Stimulated activated CD8-positive, alpha-beta memory T cell treated with anti-CD3 and anti-CD28 coated beads, Interleukin-15, amount 100 ng/mL, for 48 hours (primary cell): ENCODE measurements at places on chromosomes 3 and 15.

- no peak for DNase-seq
Measured at GRCh38 chr15:90449206-90449735, 61.2 kb downstream of the IQGAP1 start.

GRCh38 chr3:154148541-154148940, 27.4 kb downstream of the ARHGEF26 start:
- no peak for DNase-seq

GRCh38 chr15:98776607-98777281, 128.4 kb downstream of the IGF1R start:
- no peak for DNase-seq

- no peak for DNase-seq
Measured at GRCh38 chr3:119304201-119304713, 10.1 kb downstream of the ARHGAP31 start.

GRCh38 chr15:65618560-65619109, 3.1 kb upstream of the SLC24A1 start:
- DNase-seq = no peak

GRCh38 chr15:70292076-70292760, 194.5 kb upstream of the TLE3 start:
- no peak for DNase-seq

- no peak for DNase-seq
Measured at GRCh38 chr15:58472221-58472620, 40.4 kb downstream of the LIPC start.

- no peak for DNase-seq
Measured at GRCh38 chr3:127692501-127693335, 20.0 kb downstream of the ABTB1 start.

DNA sequence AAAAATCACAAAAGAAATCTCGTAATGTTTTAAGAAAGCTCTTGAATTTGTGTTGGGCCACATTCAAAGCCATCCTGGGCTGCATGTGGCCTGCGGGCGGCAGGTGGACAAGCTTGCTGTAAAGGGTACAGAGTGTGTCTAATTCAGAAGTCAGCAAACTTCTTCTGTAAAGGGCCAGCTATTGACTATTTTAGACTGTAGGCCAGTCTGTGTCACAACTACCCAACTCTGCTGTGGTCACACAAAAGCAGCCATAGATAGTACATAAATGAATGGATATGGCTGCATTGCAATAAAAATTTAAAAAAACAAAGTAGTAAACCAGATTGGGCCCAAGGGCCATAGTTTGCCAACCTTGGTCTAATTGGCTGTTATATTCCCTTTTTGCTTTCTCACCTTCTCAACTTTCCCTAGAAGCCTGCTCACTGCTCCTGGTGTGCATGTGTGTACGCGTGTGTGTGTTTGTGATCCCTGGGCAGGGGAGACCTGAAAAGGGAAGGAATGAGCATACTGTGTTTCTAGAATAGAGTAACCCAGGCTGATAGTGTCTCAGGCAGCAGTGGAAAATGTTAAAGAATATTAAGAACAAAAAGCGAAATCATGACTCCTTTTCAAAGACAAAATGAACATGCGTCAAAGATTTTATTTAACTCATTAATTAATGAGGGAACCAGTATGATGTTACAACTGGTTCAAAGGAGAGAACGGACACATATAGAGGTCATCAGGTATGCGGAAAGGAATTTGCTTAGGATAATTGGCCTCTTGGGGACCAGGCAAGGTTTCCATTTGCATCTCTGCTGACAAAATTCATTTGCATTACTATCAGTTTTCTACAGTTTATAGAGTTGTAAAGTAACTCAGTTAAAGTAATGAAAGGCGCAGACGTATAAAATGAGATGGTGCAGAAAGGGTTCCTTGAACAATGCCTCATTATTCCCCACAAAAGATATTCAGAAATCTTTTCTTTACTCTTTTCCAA, 248.0 kb downstream of the THSD4 start:
- DNase-seq = no peak

DNA sequence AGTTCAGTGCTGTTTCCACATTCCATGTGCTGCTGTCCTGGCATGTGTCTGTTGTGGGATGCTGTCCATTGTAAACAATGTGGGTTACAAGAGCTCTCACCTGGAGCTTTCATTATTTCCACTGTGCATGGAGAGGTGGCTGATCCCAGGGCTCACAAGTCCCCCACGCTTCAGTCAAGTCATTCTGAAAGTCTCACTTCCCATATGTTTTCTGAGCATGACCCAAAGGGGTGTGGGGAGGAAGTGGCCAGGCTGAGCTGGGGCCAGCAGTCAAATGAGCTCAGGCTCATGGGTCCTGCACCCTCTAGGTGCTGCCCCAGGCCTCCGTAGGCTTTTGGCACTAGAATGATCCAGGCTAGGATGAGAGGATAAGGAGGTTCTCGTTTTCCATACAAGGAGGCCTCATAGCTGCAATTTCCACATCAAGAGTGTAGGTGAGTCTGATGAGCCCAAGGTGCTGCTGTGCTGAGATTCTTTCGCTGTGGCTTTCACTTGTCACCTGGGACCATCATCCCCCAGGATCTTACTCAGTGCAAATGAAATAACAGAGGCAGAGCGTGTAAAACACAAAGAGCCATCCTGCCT, 22.0 kb downstream of the STARD5 start:
- DNase-seq = peak; percentile 32

DNA sequence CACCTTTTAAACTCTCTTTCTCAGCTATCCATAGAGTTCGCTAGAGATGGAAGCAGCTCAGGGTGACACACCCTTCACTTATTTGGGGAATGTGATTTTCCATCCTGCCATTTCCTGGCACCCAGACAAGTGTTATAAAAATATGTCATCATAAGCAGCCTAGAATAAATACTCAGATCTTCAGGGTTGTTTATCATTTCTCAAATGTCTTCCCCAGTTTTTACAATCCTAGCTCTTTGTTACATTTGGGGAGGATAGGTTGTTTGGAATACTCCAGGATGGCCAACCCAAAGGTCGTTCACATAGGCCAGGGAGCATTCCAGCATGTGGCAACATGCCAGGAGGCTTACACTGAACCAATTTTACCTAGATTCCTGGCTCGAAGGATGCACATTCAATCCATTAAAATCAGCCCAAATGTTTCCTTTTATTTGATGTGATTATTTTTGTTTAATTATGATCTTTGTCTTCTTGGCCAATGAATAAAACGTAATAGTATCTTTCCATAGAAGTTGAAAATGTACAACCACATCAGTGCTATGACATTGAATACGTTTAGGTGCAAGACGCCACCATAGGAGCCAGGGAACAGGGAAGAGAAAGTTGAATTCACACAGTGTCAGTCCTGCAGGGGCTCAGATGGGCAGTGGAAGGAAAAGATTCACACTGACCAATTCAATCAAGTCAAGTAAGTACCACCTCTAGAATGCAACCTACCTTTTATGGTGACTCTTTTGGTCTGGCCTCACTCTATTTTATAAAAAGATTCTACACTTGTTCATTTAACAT, 537.7 kb upstream of the MDFIC2 start:
- no peak for DNase-seq

- DNase-seq = no peak
Measured at GRCh38 chr3:69090021-69090420, 5.3 kb downstream of the ARL6IP5 start.

GRCh38 chr3:149955449-149955848, 15.2 kb downstream of the PFN2 start:
- DNase-seq = no peak

DNA sequence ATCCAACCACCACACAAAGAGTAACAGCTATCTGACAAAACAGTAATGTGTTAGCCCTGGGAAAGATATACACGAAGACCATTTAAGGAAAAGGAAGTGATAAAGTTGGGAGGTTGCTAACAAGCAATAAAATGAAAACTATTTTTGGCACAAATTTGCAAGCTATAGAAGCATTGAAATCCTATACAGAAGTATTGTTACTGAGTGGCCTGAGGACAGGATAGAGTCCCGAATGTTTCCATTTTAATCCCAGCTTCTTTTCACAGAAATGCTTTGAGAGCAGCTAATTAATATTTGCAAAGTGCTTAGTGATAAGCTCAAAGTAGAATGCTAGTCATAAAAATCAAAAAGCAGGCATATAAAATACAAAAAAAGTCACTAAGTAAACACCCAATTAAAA, 51.5 kb downstream of the RAD18 start:
- DNase-seq = no peak

DNA sequence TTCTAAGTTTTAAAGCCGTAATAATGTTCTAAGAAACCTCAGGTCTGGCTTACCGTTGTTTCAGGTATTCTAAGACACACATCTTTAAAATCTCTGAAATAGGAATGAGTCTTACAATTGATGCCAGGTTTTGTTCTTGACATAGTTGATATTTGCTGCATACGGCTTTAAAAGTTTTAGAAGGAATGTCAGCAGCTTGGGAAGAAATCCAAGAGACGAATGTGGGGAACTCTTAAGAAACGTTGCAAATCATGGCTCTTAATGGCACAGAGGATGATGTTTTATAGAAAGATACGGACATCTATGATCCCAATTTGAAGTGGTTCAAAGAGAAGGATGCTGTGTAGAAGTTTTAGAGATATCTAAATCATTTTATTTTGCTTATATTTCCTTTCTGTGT, 11.5 kb downstream of the NUDT16 start:
- DNase-seq = no peak

GRCh38 chr3:55014081-55014480, 86.2 kb upstream of the LRTM1 start:
- DNase-seq = no peak

DNA sequence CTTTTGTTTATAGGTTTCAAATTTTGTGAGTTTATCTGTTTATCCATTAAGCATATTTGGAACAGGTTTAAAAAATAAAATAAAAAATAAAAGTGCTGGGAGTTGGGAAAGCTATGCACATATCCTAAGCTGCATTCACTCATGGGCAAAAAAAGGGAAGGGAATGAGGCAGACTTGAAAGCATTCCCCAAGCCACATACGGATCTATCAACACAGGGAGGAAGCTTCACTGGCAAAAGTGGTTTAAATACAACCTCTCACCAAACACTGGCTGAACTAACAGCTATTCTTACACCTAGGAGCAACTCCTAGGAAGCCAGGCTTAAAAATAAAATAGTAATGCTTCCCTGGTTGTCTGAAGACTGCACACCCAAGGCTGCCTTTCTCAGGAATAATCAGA, 101.2 kb downstream of the PCCB start:
- no peak for DNase-seq

- no peak for DNase-seq
Measured at GRCh38 chr3:170809975-170810357, 60.0 kb downstream of the RPL22L1 start.

GRCh38 chr15:101410612-101411011, 78.9 kb downstream of the PCSK6 start:
- no peak for DNase-seq

DNA sequence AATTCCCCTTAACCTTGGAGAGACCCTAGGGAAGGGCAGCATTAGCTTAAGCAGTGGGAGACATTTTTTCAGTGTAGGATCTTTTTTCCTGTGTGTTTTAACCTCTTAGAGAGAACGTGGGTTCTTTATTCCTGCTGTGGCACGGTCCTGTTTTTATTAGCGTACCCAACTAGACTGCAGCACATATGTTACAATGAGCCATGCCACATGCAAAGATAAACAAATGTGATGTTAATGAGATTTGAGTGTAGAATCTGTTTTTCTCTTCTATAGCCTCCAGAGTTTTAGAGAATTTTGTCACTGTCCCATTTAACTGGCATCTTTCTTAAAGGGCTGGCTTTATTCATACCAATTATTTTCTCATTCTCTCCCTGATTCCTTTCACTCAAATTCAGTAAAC, 347.5 kb downstream of the CNTN4 start:
- DNase-seq = no peak

DNA sequence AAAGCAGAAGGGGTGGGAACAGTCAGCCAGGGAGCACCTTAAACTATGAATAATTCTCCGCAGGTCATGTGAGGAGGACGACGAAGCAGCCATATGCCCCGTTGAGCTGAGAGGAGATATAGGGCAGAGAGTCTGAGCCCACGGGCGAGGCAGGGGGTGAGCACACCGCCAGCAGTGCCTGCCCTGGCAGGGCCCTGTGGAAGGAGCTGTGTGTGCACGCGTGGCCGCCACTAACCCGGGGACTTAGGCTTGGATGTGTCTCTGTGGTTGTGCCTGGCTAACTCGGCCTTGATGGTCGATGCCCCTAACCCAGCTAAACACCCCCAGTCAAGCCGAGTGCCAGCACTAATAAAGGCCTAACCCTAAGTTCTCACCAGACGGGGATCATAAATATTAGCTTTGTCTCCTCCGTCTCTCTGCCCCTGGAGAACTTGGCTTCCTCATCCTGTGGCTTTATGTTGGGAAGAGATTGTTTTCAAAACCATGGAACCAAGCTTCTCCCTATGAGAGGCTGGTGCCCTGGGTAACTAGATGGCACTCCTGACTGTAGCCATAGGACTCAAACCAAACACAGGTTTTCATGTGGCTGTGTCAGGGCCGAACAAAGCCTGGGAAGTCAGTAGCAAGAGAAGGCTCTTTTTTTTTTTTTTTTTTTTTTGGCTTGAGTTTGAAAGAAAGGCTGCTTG, 45.4 kb downstream of the CCK start:
- DNase-seq = no peak

GRCh38 chr3:57983734-57984518, 24.3 kb upstream of the FLNB start:
- peak; percentile 45 for DNase-seq
